ENCODE measurements at places on chromosomes 12 and 14.

GRCh38 chr12:131830335-131830913 is 2.2 kb downstream of the MMP17 start:
- no peak for DNase-seq

DNA sequence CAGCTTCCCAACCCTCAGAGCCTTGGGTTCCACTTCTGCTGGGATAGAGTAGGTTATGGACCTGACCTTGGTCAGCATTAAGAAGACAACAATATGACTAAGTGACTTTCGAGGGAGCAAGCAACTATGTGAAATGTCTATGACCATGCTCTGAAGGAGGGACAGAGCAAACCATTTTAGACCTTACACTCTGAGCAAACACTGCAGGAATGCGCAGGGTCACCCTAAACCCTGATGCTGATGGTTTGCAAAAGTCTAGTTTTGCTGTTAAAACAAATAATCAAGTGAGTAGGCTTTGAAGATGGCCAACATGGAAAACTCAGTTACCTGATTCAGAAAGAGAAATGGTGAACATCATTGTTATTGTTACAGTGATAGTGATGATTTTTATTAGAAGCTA is 8.7 kb downstream of the ZCCHC8 start:
- DNase-seq, result no peak

DNA sequence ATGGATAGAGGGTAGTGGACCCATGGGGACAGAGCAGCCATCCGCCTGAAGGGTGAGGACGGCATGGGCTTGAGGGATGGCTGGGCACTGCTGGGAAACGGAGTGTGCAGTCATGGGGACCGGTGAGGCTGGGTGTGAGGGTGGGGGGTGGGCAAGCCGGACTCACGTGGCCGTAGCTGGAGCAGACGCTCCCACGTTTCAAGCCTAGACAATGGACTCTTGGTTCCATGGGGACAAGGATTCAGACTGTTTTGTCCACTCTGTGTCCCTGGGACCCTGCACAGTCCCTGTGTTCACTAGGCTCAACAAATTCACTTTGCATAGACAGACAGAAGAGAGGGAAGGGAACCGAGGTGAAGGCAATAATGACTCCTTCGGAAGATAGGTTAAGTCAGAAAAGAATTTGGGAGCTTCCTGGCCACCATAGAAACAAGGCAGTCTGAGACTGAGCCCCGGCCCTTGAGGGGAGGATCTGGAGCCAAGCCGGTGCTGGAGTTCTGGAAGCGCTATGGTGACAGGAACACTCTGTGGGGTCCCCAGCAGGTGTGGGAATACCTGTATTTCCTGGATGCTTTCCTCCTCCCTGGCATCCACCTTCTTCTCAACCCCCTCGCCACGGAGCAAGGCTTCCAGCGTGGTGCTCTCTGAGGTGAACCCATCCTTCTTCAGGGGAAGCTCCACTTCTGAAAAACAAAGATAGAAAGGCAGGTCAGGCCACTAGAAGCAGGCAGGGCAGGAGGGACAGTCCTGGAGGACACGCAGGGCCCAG is 162.5 kb downstream of the DPF3 start:
- DNase-seq, result no peak

GRCh38 chr14:61609191-61609843 is 86.0 kb upstream of the HIF1A start:
- DNase-seq, result no peak

- DNase-seq, result no peak
Measured at GRCh38 chr12:131782061-131782460, 46.1 kb upstream of the MMP17 start.

- DNase-seq, result peak; percentile 39
Measured at GRCh38 chr12:57744194-57744776, 554 bp upstream of the TSPAN31 start.

DNA sequence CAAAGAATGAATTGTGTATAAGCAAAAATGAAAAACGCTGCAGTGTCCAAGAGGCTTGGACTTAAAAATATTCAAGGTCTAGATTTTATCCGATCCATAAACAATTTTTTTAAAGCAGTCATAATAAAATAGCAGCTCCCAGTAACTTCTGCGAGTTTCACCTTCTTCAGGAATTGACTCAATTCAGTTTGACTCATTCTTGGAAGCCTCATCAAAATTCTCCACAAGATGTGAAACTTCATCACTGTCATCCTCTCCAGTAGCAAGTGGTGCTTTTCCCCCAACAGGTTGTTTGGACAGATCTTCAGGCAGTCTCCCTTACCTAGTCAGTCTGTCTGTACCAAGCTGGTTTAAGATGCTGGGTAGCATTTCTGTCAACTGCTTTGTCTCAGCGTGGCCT is 93.5 kb upstream of the FOXG1 start:
- DNase-seq, result no peak

GRCh38 chr14:89302396-89302950 is 114.6 kb downstream of the FOXN3 start:
- no peak for DNase-seq

GRCh38 chr14:89067293-89067972 is 243.0 kb downstream of the TTC8 start:
- no peak for DNase-seq

GRCh38 chr12:117567644-117568216 is 206.3 kb upstream of the NOS1 start:
- no peak for DNase-seq

- no peak for DNase-seq
Measured at GRCh38 chr14:89805501-89805900, 149.0 kb downstream of the EFCAB11 start.

DNA sequence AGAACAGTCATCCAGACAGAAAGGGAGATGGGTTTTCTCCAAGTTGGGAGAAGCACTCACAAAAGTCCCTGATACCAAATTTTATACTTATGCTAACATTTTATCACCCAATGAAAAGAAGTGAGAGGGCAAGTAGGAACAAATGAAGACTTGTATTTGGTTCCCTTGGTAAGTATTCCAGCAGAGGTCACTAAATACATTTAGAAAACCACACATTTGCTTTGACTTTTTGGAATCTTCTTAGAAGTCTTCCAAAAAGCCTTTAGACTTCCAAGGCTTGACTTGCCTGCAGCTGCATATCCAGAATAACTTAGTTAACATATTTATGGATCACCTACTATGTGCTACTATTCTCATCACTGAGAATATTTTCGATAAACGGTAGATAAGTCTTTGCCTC is 3.1 kb upstream of the GYS2 start:
- no peak for DNase-seq

GRCh38 chr12:121166356-121166755 is 33.7 kb downstream of the P2RX7 start:
- no peak for DNase-seq

DNA sequence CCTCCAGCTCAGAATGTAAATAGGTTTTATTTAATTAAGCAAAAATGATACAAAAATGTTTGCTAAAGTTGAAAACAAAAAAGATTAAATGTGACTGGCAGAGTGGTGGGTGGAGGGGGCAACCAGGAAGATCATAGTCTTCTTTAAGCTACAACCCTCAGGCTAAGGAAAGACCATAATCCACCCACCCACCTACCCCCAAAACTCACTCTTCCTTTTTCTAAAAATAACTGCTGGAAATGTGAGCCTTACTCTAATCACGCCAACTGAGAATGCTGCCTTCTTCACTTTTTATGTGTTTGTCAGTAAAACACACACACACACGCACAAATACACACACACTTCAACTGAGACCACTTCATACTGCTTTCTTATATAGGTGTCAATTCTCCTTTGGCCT is 230.0 kb upstream of the EGLN3 start:
- DNase-seq, result no peak

- DNase-seq, result no peak
Measured at GRCh38 chr12:79688376-79689060, 2.2 kb downstream of the PAWR start.

- DNase-seq, result no peak
Measured at GRCh38 chr12:100851637-100852036, 57.1 kb downstream of the ANO4 start.

- no peak for DNase-seq
Measured at GRCh38 chr14:37596790-37597472, 1.5 kb downstream of the TTC6 start.

DNA sequence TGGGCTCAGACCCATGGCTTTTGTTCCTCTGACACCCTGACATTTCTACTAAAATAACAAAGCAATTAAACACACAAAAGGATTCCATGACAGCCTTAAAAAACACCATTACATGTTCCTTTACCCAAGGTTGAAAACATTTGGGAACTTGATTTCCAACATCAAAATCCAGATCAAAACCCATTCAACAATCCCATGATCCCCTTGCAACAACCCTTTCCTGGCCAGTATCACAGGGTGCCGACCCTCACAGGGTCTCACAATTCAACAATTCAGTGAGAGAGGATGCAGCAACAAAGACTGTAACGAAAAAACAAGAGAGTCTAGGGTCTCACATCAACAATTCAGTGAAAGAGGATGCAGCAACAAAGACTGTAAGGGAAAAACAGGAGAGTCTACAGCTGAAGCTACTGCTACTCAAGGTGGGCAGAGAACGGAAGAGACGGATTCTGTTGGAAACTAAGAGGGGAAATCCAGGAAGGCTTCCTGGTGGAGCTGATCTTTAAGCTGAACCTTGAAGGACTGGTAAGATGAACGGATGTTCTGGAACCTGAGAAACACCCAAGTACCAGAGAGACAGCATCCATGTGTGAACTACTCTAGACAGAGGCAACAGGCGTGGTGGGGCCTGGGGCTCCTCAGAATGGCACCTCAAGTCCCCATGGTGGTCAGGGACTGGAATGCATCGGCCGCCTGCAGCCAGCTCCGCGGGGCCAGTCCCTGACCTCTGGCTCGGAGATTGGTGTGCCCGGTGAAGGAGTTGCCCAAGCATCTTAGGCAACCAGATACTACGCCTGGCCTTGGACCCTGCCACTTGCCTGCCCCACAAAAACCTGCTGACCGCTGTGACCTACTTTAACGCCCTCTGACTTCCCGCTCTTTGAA is 22.7 kb upstream of the ZFP36L1 start:
- DNase-seq, result no peak

DNA sequence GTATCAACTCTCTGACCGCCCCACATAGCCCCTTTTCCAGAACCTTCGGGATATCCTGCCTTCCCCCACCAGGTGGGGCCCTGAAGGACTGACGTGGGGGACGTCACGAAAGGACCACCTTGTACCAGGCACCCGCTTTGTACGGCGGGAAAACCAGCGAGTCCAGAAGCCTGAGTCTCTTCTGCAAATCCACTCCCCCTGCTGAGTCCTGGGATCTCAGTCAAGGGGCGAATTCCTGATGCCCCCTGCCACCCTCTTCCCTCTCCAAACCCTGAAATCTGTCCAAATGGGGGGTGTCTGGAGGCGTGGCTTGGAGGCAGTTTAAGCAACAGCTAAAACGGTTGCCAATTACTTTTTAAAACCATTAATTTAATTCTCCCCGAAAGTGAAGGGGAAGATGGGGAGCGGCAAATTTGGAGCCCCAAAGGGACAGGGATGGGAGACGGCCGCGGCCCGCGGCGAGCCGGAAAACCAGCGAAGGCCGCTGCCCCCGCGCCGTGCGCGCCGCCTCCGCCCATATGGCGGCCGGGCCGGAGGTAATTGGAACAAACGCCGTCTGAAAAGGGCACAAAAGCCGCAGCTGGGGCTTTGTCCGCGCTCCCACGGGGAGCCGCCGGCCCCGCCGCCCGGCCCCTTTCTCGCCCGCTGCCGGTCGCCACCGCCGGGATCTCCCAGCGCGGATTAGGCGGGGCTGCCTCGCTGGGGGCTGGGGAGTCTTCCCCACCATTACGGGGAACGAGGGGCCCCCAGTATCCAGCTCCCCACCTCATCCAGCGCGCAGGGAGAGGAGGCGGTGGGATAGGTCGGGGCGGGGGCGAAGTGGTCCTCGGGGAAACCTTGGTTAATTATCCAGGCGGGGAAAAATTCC is 6.6 kb downstream of the LHX5 start:
- DNase-seq, result no peak

GRCh38 chr14:105330491-105330895 is 15.9 kb downstream of the PACS2 start:
- DNase-seq, result no peak

GRCh38 chr12:71509705-71510104 is 70.1 kb downstream of the LGR5 start:
- DNase-seq, result no peak

DNA sequence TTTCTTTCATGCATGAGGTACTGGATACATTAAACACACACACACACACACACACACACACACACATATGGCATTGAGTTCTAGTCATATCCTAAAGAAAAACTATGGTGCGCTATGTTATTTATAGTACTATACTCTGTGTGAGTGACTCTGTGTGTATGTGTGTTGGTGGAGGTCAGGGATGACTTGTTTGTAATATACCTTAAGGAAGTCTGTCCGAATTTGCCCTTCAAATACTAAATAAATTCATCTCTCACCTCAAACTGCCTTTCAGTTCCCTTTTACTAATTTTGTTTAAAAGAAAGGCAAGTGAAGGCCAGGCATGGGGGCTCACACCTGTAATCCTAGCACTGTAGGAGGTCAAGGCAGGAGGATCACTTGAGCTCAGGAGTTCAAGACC is 2.1 kb upstream of the AKAP5 start:
- DNase-seq, result no peak

- DNase-seq, result peak; percentile 40
Measured at GRCh38 chr12:76020731-76021672, 10.6 kb downstream of the PHLDA1 start.

- DNase-seq, result no peak
Measured at GRCh38 chr12:59583003-59583712, 12.7 kb upstream of the SLC16A7 start.

DNA sequence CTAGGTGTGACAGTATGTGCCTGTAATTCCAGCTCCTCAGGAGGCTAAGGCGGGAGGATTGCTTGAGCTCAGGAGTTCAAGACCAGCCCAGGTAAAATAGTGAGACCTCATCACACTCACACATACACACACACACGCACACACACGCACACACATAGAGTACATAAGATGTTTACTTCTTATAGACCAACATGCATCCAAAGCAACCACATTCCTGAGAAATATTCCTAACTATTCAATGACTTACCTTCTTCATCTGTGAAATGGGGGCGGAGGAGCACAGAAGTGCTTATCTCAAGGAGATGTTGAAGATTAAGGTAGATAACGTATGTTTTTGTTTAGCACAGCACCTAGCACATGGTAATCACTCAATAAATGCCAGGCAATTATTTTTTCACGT is 6.4 kb downstream of the NDUFA12 start:
- DNase-seq, result no peak

DNA sequence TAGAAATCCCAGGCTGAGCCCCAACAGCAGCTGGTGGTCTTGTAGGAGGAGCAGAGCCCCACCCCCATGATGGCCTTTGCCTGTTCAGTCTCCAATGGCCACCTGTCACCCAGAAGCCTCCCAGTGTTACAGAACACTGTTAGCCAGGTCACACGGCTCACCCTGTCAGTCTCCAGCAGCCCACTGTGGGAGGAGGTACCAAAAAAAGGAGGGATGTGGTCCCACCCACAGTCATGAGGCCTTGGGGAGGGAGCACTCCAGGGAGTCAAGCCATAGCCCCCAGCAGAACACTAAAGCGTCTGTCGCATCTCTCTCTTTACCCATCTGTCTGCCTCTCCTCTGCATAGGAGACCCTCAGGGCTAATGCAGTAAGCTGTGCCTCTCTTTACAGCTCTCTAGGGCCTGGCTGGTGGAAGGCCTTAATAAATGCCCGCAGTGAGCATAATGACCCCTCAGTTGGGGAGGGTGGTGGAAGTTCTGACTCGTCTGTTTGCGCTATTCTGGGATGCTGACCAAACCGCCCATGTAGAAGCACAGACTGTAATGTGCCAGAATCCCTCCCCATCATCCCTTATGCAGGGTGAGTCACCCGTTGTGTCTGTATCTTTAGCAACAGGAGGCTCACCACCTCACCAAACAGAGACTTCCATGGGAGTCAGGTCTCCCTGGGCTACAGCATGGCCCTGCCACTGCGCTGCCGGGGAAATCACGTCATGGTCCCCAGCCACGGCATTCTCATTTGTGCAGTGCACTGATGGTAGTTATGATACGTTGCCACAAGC is 14.6 kb downstream of the C14orf132 start:
- DNase-seq, result no peak

All from stimulated activated CD8-positive, alpha-beta memory T cell treated with anti-CD3 and anti-CD28 coated beads, Interleukin-2, amount 100 ng/mL, for 1 hour (primary cell).